Midbrain (tissue), 1 donor: ENCODE measurements at places on chromosomes 5 and 9.

GRCh38 chr5:78720997-78721396, 72.4 kb upstream of the LHFPL2 start:
- DNase-seq, result no peak

DNA sequence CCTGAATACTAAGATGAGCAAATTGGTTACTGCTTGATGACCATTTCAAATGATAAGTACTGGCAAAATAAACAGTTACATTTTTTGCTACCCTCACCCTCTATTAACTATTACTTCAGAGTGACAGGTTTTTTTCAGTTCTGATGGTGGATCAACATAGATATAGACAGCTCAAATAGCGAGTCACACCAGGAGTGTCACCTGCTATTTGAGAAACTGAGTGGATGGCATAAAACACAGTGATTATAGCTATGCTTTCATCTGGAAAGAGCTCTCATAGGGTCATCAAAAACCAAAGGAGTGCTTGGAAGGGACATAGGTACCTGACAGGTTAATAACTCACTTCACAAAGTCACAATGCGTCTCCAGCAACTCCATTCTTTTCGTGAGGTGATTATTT, 244.5 kb upstream of the C9orf72 start:
- DNase-seq, result no peak

DNA sequence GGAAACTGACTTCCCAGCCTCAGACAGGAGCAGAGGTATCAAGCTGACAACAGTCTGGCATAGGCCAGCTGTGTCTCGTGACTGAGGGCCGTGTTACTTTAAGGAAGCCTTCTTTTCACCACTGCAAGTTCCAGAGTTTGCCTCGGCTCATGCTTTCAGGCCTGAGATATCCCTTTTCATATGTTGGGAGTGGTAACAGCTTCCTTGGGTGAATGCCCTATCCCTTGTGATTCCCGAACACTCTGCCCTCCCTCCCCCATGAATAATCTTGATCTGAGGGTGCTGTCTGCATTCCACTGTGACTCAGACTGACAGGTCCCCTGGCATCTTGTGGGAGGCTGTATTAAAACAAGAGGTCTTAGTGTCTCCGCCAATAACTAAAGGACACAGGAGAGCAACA, 49.7 kb upstream of the ARL15 start:
- DNase-seq, result no peak

DNA sequence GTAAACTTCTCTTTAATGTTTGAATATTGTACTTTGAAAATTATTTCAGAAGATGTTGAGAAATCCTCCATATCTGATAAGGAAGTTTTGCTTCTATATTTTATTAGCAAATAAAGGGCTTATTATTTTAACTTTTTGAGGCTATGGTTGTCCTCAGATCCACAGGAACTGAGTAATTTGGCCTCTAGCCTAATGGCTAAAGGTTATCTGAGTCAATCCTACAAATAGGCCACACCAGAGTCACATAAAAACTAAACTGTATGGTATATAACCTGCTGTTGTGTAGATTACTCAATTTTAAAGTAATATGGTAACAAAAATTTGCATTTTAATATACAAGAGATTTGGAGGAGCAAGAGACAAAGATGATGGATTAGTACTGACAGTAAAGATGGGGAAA, 549.2 kb upstream of the GRAMD2B start:
- DNase-seq, result no peak

DNA sequence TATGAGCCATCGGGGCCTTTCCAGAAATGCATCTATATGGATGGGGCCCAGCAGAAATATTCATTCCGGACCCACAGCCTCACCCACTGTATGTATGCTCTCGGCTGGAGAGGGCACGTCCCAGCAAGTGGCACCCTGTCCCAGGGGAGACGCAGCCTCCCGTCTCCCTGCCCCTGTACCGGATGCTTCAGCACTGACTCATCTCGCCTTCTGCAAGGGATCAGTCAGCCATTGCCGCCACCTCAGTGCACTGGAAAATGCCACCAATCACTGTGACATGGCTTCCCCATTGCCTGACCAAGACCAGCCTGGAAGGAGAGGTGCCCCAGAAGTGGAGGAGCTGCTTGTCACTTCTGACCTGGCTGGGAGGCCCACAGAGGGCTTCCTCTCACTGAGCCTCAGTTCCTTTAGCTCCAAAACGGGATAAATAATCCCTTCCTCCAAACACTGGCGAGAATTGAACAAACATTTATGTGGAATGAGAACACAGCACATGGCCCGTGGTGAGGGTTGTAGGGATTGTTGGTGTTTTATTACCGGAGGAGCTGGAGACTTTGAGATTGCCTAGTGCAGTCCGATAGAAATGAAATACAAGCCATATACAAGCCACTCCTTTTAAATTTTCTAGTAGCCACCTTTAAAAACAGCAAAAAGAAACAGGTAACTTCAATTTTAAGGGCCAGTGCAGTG, 43.9 kb upstream of the ORM1 start:
- no peak for DNase-seq
